ENCODE measurements at places on chromosomes 6 and 20. TPM values are rescaled to one million over a fixed set of nuclear protein-coding genes. Genes with fewer than 3 reads are reported as not detected.

- no peak for DNase-seq
- peaks cover 24% of the 10 kb centered on the region for H3K4me1 ChIP-seq
- no peak overlapping the region for H3K4me3 ChIP-seq
- H3K36me3 ChIP-seq, result no peaks in the 10 kb centered on the region
- H3K27ac ChIP-seq, result peak overlapping the region; percentile 64
Observed at GRCh38 chr6:121383478-121383877, 49.2 kb upstream of the TBC1D32 start.

TSPO2 gene
- 2.7 TPM for polyA plus RNA-seq

GRCh38 chr6:41073203-41073967 lies 611 bp downstream of the NFYA start:
- H3K4me3 ChIP-seq, result peak overlapping the region; percentile 88
- H3K27ac ChIP-seq, result peak overlapping the region; percentile 99
- peak; percentile 92 for DNase-seq
- H3K4me1 ChIP-seq, result peaks cover 15% of the 10 kb centered on the region

DNA sequence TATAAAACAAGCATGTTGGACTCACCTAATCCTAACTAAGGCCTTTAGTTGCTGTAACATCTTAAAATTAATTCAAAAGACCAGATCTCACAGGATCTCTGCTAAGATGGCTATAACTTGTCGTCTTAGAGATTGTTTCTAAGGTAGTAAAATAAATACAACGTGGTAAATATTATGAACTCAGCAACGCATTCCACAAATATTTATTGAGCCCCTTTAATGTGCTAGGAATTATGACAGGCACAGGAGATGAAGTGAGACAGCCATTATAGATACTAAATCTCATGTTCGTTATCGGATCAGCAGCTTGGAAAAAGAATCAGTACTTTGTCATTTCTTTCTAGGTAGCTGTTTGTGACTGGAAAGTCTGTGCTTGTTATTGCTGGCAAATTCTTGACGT lies 20.9 kb upstream of the MCM3 start:
- no peaks in the 10 kb centered on the region for H3K36me3 ChIP-seq
- H3K4me1 ChIP-seq, result peaks cover 36% of the 10 kb centered on the region
- H3K27me3 ChIP-seq, result no peaks in the 10 kb centered on the region
- DNase-seq, result no peak

SLC22A2 gene
- polyA plus RNA-seq, result 1.5 TPM

RGS17 gene
- 0.27 TPM for polyA plus RNA-seq

PRND gene
- 0.34 TPM for polyA plus RNA-seq

RNF8 gene
- polyA plus RNA-seq, result 30.8 TPM

DNA sequence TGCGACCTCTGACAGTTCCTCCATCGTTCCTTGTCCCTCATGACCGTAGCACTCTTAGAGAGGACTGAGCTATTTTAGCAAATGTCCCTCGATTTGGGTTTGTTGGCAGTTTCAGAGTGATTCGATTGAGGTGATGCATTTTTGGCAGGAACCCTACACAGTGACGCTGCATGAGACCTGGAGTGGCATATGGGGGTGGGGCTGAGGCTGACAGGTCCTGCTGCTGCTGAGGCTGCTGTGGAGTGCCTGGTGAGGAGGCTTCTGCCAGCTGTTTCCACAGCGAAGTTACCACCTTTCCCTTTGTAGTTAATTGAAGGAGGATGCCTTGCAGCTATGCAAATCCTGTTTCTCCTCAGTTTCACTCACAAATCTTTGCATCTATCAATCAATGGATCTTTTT lies 19.8 kb downstream of the PXDC1 start:
- H3K36me3 ChIP-seq, result peaks cover 10% of the 10 kb centered on the region
- DNase-seq, result no peak
- H3K4me1 ChIP-seq, result no peaks in the 10 kb centered on the region
- H3K27me3 ChIP-seq, result no peaks in the 10 kb centered on the region

- no peaks in the 10 kb centered on the region for H3K27me3 ChIP-seq
- peak overlapping the region; percentile 99 for H3K27ac ChIP-seq
- no peak overlapping the region for H3K4me3 ChIP-seq
- no peak for DNase-seq
Observed at GRCh38 chr6:116369540-116369939, 1.2 kb upstream of the DSE start.

- DNase-seq, result no peak
- peaks cover 3% of the 10 kb centered on the region for H3K4me1 ChIP-seq
- H3K36me3 ChIP-seq, result no peaks in the 10 kb centered on the region
- H3K27me3 ChIP-seq, result no peaks in the 10 kb centered on the region
Observed at GRCh38 chr6:2037237-2037926, 208.0 kb downstream of the GMDS start.

DNA sequence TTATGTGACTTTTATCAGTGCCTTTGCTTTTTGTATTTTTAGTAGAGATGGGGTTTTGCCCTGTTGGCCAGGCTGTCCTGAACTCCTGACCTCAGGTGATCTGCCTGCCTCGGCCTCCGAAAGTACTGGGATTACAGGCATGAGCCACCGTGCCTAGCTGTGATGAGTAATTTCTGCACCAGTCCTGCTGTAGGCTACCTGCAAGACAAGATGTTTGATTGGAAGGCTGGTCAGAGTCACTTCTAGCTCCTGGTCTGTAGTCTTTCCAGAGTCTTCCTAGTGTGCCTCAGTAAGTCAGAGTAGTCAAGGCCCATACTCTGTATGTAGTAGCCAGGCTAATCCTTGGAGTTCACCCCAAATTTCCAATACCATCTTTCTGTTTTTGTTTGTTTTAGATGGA lies 8.9 kb downstream of the TIAM2 start:
- no peaks in the 10 kb centered on the region for H3K27me3 ChIP-seq
- H3K4me3 ChIP-seq, result no peak overlapping the region
- DNase-seq, result no peak
- H3K36me3 ChIP-seq, result no peaks in the 10 kb centered on the region
- peaks cover 3% of the 10 kb centered on the region for H3K4me1 ChIP-seq
- no peak overlapping the region for H3K27ac ChIP-seq

GRCh38 chr20:59120919-59121318 lies 42.7 kb upstream of the ZNF831 start:
- H3K4me1 ChIP-seq, result no peaks in the 10 kb centered on the region
- no peak overlapping the region for H3K27ac ChIP-seq
- no peak for DNase-seq
- no peak overlapping the region for H3K4me3 ChIP-seq

DNA sequence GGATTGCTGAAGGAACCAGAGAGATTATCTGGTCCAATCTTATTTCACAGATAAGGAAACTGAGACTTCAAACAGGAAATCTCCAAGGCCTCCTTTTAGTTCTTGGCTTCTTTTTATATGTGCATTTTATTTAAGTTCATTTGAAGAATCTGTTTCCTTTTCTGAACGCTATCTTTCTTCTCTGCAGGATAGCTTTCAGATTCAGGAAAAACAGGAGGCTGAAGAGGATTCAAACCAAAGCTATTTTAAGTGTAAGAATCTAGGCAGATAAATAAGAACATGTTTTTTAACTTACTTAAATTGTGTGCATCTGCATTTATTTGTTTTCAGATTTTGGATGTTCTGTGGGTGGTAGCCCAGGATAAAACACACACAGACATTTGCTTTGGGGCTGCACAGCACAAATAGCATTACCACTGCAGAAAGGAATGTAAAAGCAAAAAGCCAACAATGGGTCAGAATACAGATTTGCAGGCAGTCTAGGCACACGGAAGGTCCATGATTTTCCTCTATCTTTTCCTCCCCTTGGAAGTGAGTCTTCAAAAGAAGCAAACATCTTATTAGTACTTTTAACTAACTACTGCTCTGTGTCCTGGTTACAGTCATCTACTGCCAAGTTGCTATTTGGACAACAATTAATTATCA lies 188.8 kb upstream of the TBX18 start:
- no peaks in the 10 kb centered on the region for H3K36me3 ChIP-seq
- H3K4me1 ChIP-seq, result no peaks in the 10 kb centered on the region
- no peak overlapping the region for H3K27ac ChIP-seq
- no peak overlapping the region for H3K4me3 ChIP-seq
- H3K27me3 ChIP-seq, result no peaks in the 10 kb centered on the region
- DNase-seq, result no peak

NFATC2 gene
- polyA plus RNA-seq, result 10.3 TPM

GRCh38 chr6:156508923-156509322 lies 268.3 kb upstream of the ARID1B start:
- no peaks in the 10 kb centered on the region for H3K36me3 ChIP-seq
- no peak overlapping the region for H3K27ac ChIP-seq
- no peaks in the 10 kb centered on the region for H3K27me3 ChIP-seq
- H3K4me3 ChIP-seq, result no peak overlapping the region
- H3K4me1 ChIP-seq, result no peaks in the 10 kb centered on the region

ZSCAN26 gene
- polyA plus RNA-seq, result 7.6 TPM

- DNase-seq, result no peak
- no peaks in the 10 kb centered on the region for H3K4me1 ChIP-seq
- no peaks in the 10 kb centered on the region for H3K27me3 ChIP-seq
Observed at GRCh38 chr6:153214436-153214835, 83.4 kb upstream of the RGS17 start.

GRCh38 chr6:72748759-72749158 lies 126.9 kb downstream of the KCNQ5 start:
- no peak overlapping the region for H3K4me3 ChIP-seq
- no peak overlapping the region for H3K27ac ChIP-seq
- H3K27me3 ChIP-seq, result no peaks in the 10 kb centered on the region

LAMA4 gene
- polyA plus RNA-seq, result 8.4 TPM

DNA sequence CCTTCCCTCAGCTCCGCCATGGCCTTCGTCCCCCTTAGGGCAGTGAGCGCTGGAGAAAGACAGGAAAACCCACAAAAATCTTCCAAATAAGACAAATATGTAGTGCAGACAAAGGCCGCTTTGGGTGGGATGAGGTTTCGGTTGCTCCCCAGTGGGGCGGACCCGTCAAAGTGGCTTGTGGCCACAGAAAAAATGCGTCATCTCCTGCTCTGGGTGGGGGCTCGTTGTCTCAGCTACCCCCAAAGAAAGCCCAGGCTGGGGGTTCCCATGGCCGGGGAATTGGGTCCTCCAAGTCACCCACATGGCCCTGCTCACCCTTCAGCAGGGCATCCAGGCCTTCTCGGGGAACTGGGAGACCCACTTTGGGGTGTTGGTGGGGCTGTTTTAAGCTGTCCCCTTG lies 21.9 kb upstream of the SCUBE3 start:
- no peak overlapping the region for H3K27ac ChIP-seq
- no peaks in the 10 kb centered on the region for H3K4me1 ChIP-seq
- H3K4me3 ChIP-seq, result no peak overlapping the region
- H3K36me3 ChIP-seq, result no peaks in the 10 kb centered on the region

EEF1A2 gene
- 12.0 TPM for polyA plus RNA-seq

- peaks cover 20% of the 10 kb centered on the region for H3K27me3 ChIP-seq
- peak within 1 kb of the TSS; percentile 78 for H3K4me3 ChIP-seq
- no peaks in the 10 kb centered on the region for H3K36me3 ChIP-seq
- H3K27ac ChIP-seq, result peak within 1 kb of the TSS; percentile 11
- DNase-seq, result peak; percentile 68
- H3K4me1 ChIP-seq, result peaks cover 8% of the 10 kb centered on the region
Observed at GRCh38 chr6:5084781-5085647, at the start of gene PPP1R3G. PPP1R3G (plus strand) TSS chr6:5085341; CDS start chr6:5085486, 145 bp downstream.

DNA sequence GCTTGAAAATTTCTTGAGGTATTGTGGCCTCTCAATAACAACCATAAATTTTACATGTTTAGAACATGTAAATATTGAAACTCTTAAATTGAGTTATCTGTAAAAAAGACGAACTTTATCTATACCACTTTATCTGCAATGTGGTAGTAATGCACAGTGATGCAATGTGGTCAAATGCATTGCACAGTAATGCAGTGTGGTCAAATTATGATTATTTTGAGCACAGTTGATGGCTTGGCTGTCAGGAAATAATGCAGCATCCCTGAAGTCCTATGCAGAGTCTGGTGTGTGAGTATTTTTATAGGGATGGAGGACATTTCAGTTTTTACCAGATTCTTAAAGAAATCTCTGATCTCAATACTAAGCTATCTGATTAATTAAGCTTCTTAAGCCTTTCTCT lies 5.1 kb downstream of the TTK start:
- H3K27me3 ChIP-seq, result no peaks in the 10 kb centered on the region
- H3K27ac ChIP-seq, result no peak overlapping the region
- H3K36me3 ChIP-seq, result no peaks in the 10 kb centered on the region
- no peak overlapping the region for H3K4me3 ChIP-seq
- H3K4me1 ChIP-seq, result no peaks in the 10 kb centered on the region
- no peak for DNase-seq

DNA sequence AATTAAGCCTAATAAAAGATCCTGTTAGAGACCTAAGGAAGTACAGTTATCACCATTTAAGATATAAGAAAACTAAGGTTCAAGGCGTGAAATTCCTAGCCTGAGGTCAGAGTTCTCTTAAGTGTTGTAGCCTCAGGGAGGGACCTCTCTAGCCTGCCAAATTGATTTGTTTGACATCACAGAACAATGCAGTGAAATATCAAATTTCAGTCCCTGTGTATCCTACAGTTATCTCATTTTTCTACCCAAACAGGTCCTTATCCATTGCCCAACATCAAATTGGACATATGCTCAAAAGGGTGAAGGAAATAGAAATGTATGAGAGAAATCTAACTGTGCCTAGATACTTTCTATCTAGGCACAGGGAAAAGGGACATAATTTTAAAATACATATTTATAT lies 63.0 kb downstream of the NCOA7 start:
- H3K4me3 ChIP-seq, result no peak overlapping the region
- no peaks in the 10 kb centered on the region for H3K27me3 ChIP-seq
- H3K36me3 ChIP-seq, result no peaks in the 10 kb centered on the region
- DNase-seq, result no peak
- no peaks in the 10 kb centered on the region for H3K4me1 ChIP-seq
- no peak overlapping the region for H3K27ac ChIP-seq

FBXO5 gene
- 4.7 TPM for polyA plus RNA-seq

DNA sequence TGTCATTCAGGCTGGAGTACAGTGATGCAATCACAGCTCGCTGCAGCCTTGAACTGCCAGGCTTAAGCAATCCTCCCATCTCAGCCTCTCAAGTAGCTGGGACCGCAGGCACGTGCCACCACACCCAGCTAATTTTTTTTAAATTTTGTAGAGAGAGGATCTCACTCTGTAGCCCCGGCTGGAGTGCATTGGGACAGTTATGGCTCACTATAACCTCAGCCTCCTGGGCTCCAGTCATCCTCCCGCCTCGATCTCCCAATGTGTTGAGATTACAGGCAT lies 86.5 kb downstream of the SERAC1 start:
- H3K4me3 ChIP-seq, result no peak overlapping the region
- no peaks in the 10 kb centered on the region for H3K4me1 ChIP-seq
- H3K36me3 ChIP-seq, result no peaks in the 10 kb centered on the region
- no peaks in the 10 kb centered on the region for H3K27me3 ChIP-seq

- no peak for DNase-seq
- no peak overlapping the region for H3K27ac ChIP-seq
- no peaks in the 10 kb centered on the region for H3K4me1 ChIP-seq
- H3K4me3 ChIP-seq, result no peak overlapping the region
- H3K27me3 ChIP-seq, result no peaks in the 10 kb centered on the region
Observed at GRCh38 chr20:437787-438486, 24.4 kb downstream of the TBC1D20 start.

All from hepatocyte (in vitro differentiated cells).